Psoas muscle (tissue), 8 donors: ENCODE measurements at places on chromosomes 4 and X. TPM values are rescaled to one million over a fixed set of nuclear protein-coding genes. Genes with fewer than 3 reads are reported as not detected.
A peak's percentile ranks its signal among the peaks of the same experiment; 100 is the strongest.

Gene MAPK10
- 0.58 TPM for polyA plus RNA-seq

GRCh38 chr4:25103418-25103817, 56.8 kb downstream of the SEPSECS start:
- peak; percentile 23 for DNase-seq

Gene RAB41
- not detected for polyA plus RNA-seq

GRCh38 chr4:81166458-81167160, 48.4 kb downstream of the PRKG2 start:
- no peak for DNase-seq

- DNase-seq = no peak
Measured at GRCh38 chrX:2841537-2841936, 12.8 kb downstream of the GYG2 start.

DNA sequence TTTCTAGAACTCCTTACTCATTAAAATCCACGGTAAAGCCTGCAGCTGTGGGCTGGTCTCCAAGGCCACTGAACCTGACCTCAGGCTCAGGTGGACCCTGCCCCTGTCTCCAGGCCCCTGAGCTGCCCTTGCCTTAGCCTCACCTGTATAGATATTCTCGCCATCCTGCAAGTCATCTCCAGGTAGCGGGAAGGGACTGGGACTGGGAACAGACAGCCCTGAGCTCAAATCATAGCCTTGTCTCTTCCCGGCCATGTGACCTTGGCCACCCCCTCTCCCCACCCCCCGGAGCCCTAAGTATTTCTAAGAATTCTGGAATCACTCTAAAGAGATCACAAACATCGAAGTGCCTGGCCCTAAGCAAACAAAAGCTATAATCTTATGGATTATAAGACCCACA, 17.7 kb downstream of the ABLIM2 start:
- DNase-seq = no peak

GRCh38 chr4:7156761-7157488, 35.4 kb upstream of the SORCS2 start:
- peak; percentile 50 for DNase-seq

GRCh38 chr4:86450861-86451260, 91.0 kb upstream of the MAPK10 start:
- no peak for DNase-seq

- DNase-seq = no peak
Measured at GRCh38 chr4:94798808-94799207, 41.1 kb downstream of the BMPR1B start.

GRCh38 chr4:124265701-124266100, 446.8 kb downstream of the ANKRD50 start:
- DNase-seq = no peak

DNA sequence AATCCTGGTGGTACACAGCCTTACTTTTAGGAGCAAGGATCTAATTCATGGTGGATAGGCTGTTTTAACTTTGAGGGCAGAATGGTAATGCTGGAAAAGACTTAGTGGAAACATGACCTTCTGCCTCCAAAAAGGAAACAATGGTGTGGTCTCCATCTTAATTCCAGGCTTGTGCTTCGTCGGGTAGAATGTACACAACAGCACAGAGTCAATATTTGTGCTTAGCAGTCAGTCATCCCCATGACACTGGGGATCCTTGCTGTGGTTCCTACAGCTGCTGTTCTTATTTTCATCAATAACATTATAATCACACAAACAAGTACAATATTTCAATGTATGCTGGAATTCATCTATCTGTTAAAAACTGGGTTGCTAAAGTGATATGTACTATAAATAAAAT, 104.4 kb downstream of the HHIP start:
- no peak for DNase-seq

Gene P2RY10
- polyA plus RNA-seq = 0.04 TPM

Gene TEX11
- polyA plus RNA-seq = not detected

DNA sequence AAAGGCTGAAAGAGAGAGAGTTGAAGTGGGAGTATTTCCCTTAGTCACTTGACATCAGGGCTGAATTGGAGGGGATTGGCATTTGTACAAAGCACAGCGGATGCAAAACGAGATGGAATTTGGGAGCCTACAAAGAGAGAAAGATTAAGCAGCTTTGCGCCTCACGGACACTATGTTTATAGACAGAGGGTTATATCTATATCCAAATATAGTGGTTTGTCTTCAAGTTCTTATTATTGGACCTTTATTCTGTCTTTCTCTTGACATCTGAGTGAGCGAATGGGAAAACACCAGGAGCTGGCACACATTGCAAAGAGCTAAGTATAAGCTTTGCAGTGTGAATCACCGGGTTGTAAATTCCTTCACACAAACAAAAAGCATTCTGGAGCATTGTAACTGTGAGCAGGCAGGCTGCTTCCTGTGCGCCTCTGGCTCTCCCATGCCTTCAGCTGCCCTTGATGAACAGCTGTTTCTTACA, 500.2 kb downstream of the STIM2 start:
- no peak for DNase-seq

DNA sequence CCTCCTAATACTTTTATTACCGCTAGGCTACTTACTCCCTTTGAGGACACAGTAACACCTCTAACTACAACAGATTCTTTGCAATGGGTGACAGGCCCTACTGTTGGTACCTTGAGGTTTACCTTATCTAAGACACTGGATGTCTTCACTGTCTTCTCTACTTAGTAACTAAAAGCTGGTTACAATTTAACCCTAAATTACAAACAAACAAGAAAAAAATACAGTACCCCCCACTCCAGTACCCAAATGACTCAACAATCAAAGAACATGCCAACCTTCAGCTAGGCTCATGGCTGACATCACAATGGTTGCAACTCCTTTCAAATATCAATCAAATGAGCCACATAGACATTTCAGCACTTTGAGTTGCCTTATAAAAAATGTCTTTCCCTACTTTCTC, 198.0 kb downstream of the GUCY2F start:
- DNase-seq = no peak

- no peak for DNase-seq
Measured at GRCh38 chrX:136261321-136261720, 10.1 kb upstream of the MAP7D3 start.

DNA sequence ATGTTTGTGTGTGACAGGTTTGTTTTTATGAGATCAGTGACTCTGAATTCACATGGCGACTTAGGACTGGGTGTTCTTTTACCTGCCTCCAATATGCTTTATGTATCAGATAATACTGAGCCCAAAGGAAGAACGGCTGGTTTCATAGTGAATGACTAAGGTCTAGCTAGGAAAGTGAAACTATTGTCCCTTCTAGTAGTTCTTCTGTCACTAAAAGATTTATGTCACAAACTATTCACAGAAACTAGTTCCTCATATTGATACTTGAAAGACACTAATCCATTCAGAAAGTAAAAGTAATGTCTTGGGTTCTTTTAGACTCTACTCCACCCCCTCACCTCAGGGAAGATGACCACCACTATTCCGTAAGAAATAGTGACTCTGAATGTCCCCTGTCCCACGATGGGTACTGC, 81.7 kb downstream of the EGF start:
- DNase-seq = no peak

GRCh38 chrX:19874391-19875049, 12.9 kb downstream of the SH3KBP1 start:
- DNase-seq = no peak

DNA sequence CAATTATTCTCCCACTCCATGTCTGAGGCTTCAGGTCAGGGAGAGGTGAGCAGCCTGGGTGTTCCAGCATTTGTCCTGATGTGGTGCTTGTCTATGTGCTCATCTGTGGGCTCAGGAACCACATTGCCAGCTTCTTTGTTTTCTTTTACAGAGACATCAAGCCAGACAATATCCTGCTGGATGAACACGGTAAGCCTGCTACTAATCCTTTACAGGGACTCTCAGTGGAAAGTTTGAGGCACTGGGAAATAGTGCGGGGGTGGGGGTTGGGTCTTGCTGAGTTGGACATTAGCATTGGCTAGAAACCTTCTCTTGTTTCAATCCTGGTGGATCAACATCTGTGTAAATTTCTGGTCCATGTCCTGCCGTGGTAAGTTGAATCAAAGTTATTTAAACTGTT, 310.3 kb downstream of the EVC2 start:
- DNase-seq = no peak

DNA sequence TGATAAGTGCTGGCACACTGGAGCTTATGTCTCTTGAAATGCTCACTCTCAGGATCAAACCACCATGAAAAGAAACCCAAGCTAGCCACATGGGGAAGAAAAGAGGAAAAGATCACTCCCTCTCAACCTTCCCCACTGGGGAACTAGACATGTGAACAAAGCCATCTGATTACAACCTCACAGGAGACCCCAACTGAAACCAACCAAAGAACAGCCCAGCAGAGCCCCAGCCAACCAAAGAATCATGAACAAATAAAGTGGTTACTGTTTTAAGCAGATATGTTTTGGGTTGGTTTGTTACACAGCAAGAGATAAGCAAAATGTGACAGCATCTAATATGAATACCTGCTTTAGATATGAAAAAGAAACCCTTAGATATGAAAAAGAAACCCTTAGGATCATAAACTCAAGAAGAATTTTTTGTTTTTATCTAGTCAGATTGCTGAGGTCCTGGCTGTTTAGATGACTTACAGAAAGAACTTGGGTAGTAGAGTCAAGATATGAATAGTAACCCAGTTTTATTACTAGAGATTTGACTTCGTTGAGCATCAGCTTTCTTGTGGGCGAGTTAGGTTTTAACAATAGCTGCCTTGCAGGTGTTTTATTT, 23.7 kb upstream of the TLR7 start:
- no peak for DNase-seq

Gene SPATA4
- polyA plus RNA-seq = 0.08 TPM

GRCh38 chr4:136112116-136112515, 1420.2 kb downstream of the PCDH18 start:
- no peak for DNase-seq

- no peak for DNase-seq
Measured at GRCh38 chrX:25976683-25977310, 161.3 kb upstream of the MAGEB18 start.

DNA sequence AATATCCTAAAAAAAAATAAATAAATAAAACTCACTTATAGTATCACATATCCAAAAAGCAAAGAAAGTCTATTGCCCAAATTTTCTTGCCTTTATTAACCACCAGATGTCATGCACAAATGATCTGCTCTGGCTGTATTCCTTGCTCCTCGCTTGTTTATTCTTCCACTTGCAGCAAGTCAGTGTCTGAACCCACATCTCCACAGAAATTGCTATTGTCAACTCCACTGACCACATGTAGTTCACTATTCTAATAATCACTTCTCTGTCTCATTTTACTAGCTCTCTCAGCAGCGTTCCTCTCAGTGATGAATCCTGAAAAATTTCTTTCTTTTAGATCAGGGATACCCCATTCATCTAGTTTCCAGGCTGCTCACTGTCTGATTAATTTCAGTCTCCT, 29.3 kb upstream of the CXXC4 start:
- DNase-seq = no peak

DNA sequence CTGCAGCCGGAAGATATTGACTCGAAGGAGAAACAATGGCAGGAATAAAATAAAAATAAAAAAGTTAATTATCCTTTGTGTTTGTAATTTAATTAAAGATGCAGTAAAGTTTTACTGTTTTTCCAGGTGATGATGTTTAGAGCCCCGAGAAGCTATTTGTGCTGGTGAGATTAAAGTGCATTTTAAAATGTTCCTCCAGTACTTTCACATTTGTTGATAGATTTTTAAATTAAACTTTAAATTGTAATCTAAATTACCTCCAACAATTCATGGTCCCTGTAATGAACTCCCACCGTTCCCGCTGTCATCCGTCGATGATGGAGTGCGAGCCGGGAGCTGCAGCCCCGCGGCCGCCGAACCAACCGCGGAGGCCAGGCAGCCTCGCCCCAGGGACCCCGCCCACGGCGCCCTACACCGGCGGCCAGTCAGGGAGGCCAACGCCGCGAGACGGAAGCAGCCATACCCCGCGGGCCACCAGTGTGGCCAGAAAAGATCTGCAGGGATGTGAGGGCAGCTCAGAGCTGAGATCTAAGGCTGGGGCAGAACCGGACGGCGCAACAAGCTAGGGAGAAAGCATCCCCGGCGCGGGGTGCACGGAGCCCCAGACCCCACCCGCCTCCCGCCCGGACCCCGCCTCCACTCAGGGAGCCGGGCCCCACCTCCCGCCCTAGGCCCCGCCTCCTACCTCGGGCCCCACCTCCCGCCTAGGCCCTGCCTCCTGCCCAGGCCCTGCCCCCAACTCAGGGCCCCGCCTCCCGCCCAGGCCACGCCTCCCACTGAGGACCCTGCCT, 104.0 kb downstream of the FAM53A start:
- DNase-seq = peak; percentile 94

Gene DRP2
- polyA plus RNA-seq = 0.07 TPM

DNA sequence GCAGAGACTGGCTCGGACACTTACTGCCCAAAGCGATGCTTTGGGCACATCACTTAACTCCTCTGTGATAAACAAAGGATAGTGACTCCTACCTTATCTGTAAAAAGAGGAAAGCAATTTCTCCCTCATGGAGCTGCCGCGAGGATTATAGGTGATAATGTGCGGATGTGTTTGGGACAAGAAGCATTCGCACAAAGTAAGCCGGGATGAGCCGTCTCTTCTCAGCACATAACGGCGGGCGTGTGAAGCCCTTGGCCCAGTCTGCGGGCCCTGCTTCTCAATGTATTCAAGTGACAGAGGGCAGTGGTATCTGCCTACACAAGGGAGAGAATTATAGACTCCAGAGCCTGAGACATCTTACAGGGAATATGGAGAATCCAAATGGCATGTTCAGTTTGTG, 550.3 kb upstream of the CPEB2 start:
- DNase-seq = no peak

Gene FAM156A
- polyA plus RNA-seq = 9.9 TPM

DNA sequence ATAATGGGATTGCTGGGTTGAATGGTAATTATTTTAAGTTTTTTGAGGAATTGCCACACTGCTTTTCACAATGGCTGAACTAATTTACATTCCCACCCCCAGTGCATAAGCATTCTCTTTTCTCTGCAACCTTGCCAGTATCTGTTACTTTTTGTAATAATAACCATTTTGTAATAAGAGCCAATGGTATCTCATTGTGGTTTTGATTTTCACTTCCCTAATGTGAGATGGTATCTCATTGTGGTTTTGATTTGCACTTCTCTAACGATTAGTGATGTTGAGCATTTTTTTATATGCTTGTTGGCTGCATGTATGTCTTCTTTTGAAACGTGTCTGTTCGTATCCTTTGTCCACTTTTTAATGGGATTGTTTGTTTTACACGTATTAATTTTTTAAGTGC, 213.1 kb upstream of the HDX start:
- DNase-seq = no peak

- DNase-seq = no peak
Measured at GRCh38 chrX:24125028-24125612, 24.4 kb upstream of the ZFX start.

Gene HSFX3
- not detected for polyA plus RNA-seq

DNA sequence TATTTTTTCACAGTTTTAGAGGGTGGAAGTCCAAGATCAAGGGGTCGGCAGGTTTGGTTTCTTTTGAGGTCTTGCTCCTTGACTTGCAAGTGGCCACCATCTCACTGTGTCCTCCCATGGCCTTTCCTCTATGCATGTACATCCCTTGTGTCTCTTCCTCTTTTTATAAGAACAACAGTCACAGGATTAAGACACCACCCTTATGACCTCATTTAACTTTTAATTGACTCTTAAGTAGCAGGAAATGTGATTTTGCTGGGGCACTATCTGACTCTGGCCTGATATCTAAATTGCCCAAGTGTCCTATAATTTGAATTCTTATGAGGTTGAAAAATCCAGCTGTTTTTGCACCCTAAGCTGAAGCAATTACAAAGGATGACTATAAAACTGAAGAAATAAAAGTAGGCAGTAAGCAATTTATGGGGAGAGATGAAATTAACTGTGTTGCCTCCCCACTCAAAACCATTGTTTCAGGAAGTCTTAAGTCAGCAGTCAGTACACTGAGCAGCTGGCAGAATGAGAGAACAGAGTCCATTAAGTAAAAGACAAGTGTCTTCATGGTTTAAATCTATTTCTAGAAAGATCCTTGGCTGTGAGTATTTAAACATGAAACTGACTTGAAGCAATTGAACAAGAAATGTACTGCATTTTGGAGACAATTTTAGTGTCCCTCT, 601.3 kb downstream of the SPRY1 start:
- DNase-seq = no peak
